ENCODE measurements at places on chromosomes 2 and 18.
A peak's percentile ranks its signal among the peaks of the same experiment; 100 is the strongest.

GRCh38 chr18:76314496-76314895 lies 180.5 kb downstream of the ZNF516 start:
- no peak for DNase-seq

DNA sequence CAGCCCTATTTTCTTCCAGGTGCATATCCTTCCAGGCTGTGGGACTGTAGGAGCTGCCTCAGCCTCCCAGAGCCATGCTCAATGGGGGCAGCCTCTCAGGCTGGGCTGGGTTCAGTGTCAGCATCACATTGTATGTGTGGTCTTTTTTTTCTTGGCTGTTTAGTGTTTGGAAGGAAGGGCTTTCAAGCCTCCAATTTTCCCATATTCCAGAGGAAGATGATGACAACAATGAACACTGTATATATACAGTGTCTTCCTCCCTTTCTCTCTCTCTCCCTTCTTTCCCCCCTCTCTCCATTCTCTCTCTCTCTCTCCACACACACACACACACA lies 326.4 kb downstream of the DYSF start:
- no peak for DNase-seq

DNA sequence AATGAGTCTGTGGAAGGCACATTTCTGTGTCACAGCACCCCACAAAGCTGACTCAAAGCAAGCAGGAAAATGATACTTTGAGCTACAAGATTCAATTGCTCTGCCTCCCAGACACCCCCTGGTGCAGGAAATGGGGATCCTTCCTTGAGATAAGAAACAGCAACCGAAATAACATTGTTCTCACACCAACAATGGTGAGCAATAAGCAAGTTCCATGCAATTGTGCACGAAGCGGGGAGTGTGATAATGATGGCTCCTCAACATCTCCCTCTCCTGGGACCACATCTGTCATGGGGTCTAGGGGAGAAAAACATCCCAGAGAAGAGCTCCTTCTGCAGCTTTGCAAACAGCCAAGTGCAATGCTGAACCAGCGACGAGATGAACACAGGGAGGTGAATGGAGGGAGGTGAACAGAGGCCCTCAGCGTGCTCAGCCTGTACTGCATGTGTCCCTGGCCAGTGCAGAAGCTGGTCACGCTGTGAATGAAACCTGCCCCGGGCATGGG lies 67.7 kb downstream of the PDCL3 start:
- no peak for DNase-seq

DNA sequence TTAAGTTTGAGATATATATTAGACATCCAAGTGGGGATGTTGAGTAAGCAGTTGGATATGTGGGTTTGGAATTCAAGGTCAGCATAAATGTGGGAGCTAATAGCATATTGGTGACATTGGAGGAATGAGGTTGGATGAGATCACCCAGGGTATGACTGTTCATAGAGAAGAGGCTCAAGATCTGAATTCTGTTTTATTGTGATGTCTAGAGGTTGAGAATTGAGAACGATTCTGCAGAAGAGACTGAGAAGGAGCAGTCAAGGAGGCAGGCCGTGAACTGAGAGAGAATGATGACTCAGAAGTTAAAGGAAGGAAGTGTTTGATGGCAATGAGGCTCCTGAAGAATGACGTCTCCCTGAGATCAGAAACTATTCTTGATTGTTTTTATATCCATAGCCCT lies 5.9 kb downstream of the SERPINB11 start:
- DNase-seq: no peak

DNA sequence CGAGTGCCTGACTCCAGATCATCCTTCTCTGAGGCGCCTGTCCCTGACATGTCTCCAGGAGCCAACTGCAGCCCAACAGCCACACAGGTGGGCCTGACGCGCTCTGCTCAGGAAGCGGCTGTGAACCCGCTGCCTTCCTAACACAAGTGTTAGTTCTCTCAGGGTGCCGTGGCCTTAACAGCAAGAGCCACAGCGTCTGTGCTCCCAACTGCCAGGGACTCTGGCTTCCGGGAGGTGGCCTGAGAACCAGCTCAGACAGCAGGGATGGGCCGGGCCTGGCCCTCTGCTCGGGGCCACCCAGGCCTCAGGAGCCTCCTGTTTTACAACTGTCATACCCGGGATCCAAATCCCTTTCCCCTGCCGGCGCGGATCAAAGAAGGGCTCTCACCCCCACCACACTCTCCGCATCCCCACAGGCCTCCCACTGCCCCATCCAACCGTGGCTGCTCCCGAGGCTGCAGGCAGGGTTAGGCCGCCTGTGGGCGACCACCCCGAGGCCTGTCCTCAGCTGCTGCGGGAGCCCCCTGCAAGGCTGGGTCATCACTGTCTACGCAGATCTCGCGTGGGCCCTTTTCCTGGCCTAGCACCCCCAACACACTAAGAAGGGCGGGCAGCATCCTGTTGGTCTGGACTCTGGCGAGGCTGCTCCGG lies 114.2 kb upstream of the ZNF236 start:
- no peak for DNase-seq

GRCh38 chr2:182281276-182281675 lies 145.6 kb downstream of the PDE1A start:
- DNase-seq: no peak

GRCh38 chr18:27717816-27718215 lies 459.1 kb downstream of the CDH2 start:
- no peak for DNase-seq

DNA sequence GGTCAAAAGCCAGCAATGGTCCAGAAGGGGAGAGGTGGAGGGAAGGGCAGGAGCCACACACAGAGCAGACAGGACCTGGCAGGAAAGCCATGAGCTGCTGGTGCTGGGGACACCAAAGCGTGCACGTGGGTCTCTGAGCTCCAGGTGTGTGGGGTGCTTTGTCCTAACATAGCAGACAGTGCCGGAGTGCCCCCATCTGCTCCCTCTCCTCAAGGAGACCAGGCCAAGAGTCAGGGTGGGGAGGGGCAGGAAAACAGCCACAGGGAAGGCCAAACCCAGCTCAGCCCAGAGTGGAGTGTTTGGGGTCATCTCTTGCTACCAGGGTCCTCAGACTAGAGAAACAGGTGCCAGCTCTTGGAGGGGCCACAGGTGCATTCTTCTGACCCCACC lies 4.2 kb upstream of the GPC1 start:
- DNase-seq: no peak

- DNase-seq: no peak
Measured at GRCh38 chr2:137333386-137334165, 568.2 kb downstream of the THSD7B start.

DNA sequence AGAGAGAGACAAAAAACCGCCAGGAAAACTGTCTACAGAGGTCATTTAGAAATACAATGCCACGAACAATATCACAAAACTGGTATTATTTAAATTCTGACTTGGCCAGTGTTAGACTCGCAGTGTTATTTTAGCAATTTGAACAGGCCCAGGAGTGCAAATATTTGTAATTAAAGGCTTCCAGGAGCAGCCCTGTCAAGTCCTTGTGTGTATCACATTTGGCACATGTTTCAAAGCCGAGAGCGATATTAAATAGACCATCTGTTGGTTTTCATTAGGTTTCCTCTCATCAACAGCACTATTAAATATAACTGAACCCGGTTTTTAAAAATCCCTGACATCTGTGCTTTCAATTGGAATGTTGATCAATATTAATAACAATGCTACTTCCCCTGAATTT lies 656.9 kb downstream of the TSN start:
- DNase-seq: no peak

GRCh38 chr2:100554798-100555407 lies 7.9 kb upstream of the PDCL3 start:
- DNase-seq: peak; percentile 22

DNA sequence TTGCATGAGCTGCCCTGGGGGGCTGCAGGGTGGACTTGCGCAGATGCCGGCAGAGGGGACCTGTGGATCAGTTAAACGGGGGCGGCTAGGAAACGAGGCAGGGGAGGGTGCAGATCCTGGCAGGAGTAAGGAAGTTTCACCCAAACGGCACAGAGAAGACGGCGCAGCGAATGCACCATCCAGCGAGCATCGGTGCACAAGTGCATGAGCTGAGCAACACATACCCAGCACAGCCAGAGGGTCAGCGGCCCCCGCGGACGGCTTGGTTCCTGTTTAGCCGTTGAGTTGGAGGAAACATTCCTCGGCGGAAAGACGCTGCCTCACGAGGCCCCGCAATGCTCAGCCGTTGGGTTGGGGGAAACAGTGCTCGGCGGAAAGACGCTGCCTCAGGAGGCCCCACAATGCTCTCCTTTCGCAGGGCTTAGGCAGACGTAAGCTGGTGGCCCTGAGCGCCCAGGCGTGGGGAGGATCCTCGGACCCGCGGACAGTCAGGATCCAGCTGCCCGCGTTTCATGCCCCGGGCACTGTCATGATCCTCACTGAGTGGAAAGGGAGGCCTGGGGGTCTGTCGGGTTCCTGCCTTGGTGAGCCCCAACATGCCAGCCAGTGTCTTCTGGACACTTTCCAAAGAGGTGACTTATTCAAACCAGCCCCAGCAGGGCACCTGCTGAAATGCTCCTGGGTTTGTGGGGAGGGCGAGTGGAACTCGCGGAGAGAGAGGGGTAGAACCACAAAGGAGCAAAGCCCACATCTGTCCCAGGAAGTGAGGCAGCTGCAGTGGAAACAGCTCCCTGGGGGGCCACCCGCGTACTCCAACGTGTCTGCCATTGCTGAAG lies 86.3 kb downstream of the NDUFA10 start:
- DNase-seq: no peak

DNA sequence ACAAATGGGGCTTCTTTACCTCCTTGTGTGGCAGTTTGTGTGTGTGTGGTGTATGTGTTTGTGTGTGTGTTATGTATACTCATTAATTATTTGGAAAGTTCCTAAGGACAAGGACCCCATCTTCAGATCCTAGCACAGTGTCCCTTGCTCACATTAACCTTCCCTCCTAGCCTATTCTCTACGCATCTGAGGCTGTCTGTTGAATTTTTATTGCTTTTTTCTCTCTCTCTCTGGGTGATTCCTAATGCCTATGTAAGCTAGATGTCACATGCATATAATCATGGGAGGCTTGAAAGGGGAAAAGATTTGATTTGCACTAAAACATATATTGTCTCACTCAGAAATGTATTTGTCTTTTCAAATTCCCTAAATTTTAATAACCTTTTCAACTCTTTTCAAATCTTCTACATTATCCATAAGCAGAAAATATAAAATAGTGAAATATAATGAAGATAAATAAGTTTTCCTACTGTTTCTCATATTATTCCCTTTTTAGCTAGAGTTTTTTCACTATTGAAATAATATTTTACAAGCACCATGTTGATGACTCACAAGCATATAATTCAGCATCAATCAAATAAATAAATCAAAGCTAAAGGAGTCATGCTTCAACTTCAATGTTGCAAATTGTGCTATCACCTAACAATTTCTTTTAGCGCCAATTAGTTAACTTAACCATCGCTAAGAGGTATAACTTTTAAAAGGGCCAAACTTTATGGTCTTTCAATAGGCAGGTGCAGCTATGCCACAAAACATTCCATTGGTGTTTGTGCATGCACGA lies 199.0 kb upstream of the ERBB4 start:
- DNase-seq: no peak

DNA sequence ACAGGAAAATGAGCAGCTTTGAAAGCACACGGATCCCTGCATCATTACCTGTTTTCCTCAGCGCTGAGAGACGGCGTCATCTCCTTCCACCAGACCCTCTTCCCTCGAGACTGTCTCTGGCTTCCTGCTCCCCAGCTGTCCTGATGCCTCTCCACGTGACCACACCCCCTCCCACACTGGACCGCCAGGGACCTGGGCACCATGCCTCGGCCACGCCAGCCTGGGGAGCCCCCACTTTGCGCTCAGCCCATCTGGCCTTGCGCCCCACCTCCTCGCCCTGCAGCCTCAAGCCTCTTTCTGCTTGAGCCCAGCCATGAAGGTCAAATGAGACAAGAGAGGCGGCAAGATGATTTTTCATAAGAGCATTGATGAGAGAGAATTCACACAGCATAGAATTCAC lies 66.0 kb upstream of the ACKR3 start:
- no peak for DNase-seq

DNA sequence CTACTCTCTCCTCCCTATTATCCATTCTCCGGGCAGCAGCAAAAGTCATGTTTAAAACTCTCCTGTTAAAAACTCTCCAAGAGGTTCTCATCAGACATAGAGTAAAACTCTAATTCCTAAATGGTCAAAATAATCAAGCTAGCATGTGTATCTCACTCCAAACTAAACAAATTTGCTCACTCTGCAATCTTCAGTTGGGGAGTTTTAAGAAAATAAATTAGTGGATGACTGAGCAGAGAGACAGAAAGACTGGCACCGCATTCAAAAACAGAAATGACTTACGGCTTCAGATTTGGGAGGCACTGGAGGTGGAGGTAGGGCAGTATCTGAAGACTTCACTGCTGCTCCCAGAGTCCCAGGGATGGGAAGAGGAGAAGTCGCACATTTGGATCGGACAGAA lies 96.9 kb downstream of the MEP1B start:
- no peak for DNase-seq

DNA sequence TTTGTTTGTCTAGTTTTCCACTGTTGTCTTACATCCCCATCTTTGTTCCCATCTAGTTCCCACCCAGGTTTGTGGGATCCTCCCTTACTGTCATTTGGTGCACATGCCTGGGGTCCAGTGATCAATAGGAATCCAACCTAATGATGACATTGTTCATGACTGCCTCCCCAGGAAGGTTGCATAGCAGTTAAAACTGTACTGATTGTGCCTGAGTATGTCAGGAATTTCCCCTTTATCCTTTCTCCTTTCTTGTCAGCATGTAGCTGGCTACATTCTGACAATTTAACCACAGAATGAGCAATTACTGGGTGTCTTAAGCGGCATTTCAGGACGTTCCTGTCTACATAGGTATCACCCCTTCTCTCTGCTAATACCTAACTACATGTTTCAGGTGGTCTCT lies 653.0 kb downstream of the CNTNAP5 start:
- DNase-seq: no peak

GRCh38 chr2:210626849-210627248 lies 70.5 kb downstream of the CPS1 start:
- DNase-seq: no peak

- DNase-seq: no peak
Measured at GRCh38 chr18:23401400-23402347, 51.4 kb upstream of the RIOK3 start.

- DNase-seq: peak; percentile 41
Measured at GRCh38 chr2:143254110-143254509, 124.9 kb downstream of the ARHGAP15 start.

DNA sequence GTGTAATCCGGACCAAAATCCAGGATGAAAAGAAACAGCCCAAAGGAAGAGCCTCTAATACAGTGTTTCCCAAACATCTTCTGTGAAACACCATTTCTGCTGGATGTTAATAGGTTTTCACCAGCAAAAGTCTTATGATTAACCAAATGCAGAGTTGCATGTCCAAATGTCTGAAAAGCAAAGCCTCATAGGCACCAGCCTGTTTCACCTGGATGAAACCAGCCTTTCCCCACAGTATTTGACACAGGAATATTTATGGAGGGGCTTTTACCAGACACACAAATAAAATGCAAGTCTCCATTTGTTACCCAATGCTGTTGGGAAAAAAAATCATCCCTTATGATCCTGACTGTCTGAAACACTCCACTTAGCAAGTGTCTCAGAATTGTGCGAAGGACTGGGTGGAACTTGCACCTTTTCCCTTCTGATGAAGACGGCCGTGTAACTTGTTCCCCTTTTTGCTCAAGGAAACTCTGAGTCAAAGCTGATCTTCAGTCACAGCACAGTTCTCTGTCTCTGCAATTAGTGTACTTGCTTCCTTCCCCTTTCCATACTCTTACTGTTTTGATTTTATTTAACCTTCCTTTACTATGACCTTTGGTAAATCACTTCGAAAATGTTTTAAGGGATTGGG lies 70.3 kb upstream of the IL1R2 start:
- peak; percentile 41 for DNase-seq

All from hematopoietic multipotent progenitor cell treated with erythropoietin and hydrocortisone succinate and interleukin-3 and kit ligand, for 6 days (in vitro differentiated cells).